ENCODE measurements at places on chromosomes 2 and 18.

DNA sequence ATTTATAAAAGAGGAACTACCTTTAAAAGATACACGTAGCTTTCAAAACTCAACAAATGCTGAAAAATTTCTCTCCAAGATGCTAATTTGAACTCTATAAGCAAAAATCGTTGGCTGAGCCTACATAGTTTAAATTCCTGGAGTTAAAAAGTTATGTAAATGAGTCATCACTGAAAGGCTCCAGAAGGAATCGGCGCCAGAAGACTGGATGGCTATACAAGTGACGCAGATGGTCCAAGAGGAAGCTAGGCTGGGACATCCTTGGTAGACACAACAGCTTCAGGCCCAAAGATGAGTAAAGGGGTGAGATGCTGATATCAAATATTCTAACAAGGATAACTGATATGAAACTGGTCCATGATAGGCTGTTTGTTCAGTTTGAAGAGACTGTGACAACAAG lies 22.8 kb upstream of the DNAH6 start:
- DNase-seq, result no peak

DNA sequence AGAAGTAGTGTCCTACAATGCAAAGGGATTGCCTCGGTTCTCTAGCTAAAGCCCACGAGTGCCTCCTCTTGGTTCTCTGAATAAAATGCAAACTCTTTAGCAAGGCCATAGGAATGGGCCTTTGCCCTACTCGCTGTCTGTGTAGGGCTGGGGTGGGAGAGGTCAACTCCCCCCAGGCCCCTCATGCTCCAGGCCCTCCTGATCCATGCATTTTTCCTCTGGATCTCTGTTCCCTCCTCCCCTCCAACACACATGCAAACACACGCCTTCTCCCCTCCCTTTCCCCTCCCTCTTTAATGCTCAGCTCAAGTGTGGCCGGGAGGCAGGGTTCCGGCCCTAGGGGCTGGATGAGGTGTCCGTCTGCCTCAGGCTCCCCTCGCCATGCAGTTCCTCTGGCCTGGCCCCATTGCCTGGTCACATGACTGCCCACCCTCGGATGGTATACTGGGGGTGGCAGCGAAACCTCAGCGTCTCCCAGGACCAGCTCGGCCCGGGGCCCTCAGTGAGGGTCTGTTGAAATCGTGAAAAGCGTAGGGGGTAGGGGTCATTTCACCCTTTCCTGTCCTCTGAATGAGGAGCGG lies 14.9 kb upstream of the KLF11 start:
- DNase-seq, result no peak

DNA sequence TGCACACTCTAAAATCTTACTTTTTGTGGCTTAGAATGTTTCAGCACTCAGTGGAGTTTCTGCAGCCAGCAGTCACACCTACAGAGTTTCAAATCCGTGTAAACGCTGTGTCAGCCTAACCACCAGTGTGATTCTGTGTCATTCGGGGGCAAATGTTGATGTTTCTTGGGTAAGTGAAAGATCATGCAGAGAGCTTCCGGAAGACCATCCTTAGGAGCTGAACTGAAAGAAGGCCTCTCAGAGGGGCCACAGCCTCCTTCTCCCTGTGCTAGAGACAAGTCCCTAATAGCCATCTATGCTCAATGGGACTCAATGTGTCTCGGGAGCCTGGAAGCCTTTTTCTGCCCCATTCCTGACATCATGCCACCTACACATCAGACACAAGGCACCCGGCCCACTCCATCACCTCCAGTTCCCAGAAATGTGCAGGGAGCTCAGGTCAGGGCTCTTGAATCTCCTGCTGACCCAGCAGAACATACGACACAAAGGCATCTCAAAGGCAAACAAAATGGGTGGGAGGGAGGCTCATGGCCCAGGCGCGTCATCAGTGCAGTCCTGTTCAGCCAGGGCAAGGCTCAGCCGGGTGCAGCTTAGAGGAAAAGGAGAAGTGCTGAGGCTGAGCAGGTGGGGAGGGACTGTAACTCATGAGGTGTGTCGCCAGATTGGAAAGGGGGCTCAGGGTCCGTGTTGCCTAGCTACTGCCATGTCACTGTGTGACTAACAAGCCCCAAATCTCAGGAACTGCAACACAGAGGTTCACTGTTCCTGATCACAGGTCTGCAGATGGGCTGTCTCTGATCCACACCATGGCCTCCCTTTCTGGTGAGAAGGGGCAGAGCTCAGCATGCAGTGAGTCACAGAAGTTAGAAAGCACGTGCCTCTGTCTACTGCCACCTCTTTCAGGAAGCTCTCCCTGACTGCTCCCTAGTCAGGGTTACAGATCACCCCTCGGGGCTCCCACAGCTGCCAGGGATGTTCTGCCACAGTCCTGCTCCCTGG lies 82.0 kb downstream of the SMAD7 start:
- DNase-seq, result peak; percentile 71

GRCh38 chr2:204585930-204586329 lies 40.7 kb downstream of the PARD3B start:
- DNase-seq, result no peak

- no peak for DNase-seq
Measured at GRCh38 chr18:64258111-64258650, 109.3 kb upstream of the LINC00305 start.

DNA sequence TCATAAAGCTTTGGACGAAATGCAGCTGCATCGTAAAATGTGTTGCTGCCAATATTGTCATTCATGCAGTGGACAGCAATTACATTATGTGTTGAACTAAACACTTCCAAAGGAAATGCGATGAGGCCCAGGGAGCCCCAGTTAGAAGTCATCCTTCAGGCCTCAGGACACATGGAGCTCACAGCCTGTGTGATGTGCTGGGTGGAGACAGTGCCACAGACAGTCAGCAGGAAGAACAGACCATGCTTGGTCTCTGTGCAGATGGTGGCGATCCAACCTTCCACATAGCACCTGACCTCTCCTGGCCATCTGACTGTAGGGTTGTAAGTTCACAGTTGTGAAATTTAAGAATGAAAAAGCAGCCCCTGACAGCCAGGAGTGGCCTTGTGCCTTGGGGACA lies 118.3 kb upstream of the ALKAL2 start:
- DNase-seq, result no peak

- DNase-seq, result no peak
Measured at GRCh38 chr2:113698892-113699447, 57.5 kb downstream of the SLC35F5 start.

GRCh38 chr18:56391931-56392590 lies 246.3 kb downstream of the TXNL1 start:
- DNase-seq, result no peak

- no peak for DNase-seq
Measured at GRCh38 chr2:239246723-239247122, 154.1 kb downstream of the HDAC4 start.

DNA sequence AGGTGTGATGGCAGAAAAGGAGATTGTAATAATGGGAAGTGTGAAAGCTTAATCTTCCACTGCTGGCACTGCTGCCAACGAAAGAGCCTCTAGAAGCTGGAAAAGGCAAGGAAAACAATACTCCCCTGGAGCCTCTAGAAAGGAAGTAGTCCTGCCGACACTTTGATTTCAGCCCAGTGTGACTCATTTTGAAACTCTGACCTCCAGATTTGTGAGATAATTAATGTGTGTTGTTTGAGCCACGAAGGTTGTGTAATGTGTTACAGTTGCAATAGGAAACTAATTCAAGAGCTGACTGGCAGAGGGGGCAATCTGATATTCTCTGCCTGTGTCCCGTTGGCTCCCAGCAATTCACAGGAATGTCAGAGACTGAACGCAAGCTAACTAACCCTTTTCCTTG lies 219.2 kb upstream of the UBE2E3 start:
- no peak for DNase-seq

DNA sequence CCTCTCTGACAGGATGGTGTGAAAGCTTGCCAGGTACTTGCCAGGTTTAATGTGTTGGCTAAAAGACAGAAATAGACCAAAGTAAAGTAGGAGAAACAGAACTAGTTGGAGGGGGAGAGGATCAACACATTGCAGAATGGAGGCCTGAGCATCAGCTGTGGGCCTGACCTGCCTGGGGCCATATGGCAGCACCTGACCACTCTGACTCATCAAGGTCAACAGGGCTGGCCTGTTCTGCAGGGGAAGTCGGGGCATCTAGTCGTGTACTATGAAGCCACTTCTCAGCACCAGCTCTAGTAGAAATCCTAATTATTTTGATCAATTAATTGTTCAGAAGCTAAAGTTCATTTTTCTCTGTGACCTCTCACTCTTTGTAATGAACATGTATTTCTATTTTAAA lies 35.8 kb upstream of the NOSTRIN start:
- DNase-seq, result no peak

- DNase-seq, result no peak
Measured at GRCh38 chr18:76252139-76252538, 242.9 kb downstream of the ZNF516 start.

DNA sequence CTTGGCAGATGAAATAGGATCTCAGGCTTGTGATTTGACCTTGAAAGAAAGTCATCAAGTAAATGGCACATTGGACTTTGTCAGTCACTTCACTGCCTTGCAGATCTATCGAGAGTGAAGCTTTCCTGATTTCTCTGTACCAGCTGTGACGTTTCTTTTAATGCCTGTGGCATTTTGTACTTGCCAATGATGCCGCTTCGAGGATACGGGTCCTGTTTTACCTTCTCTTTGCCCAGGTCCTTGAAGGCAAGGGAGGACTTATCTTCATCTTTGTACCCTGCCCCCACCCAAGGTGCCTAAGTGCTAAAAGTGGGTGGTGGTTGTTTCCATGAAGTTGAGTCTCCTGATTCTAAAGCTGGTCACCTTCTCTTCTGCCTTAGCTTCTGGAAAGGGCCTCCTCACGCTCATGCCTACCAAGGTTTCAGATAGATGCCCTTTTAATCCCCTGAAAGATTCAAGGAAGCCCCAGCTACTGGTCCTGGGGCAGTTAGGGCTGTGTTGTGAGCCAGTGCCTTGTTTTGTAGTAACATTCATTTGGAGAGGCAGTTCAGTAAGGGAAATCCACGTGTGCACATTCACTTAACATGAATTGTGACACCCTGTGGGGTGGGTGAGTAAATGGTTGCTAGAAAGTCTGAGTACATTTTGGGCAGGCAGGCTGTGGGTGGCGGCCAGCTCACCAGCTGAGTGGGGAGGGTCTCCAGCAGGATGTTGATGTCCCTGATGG lies 6.1 kb downstream of the LBH start:
- peak; percentile 67 for DNase-seq

DNA sequence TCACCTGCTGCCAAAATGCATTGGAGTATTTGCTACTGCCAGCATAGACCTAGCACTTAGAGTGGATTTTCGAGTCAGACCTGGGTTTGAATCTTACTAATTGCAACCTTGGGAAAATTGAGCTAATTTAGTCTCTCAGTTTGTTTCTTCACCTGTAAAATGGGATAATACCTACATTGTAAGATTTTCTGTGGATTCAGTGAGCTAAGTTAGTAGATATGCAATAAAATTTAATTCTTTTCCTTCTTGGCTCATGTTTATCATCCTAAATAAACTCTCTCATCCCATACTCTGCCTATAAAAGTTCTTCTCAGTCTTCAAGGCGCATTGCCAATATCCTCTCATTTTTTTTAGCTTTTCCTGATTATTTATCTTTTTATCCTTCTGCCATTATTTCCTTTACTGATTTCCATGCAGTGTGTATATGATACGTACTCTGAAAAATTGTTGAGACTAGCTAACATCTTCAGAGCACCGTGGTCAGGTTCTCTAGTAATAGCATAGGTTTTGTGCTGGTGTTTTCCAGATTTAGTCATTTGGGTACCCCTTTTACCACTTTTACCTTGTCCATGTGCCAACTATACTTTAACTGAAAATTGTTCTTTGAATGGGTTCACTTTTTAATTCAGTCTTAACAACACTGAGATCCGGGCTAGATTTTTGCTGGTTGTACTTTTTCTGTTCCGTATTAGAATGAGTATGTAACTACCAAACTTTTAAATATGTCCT lies 7.3 kb downstream of the CEP192 start:
- DNase-seq, result no peak

DNA sequence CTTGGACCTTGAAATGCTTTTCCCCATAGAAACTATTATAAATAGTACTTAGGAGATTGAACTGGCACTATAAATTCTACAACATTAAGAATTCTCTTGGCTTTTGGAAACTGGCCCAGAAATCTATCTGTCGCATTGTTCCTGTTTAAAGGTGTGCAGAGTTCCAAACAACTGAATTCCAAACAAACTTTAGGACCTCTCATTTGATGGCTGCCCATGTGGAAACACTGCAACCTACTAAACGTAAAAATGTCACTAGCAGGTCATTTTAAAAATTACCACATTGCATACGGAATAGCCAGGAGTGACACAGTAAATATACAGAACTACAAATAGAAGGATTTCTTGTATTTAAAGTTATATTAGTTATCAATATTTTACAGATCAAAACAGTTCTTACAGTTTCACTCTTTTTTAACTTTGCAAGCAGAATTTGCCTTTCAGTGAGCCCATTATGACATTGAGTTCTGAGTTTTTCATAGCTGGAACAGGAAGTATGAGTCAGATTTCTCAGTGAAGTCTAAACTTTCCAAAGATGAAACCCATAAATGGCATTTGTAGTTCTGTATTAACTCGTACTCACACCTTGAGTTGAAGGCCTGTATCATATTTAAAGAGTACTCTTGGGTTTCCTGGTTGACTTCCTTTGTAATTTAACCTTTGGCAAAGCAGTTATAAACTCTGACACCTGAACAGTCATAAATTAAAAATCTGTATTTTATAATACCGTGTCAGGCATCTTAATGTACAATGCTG lies 142.3 kb upstream of the BOD1L2 start:
- no peak for DNase-seq

DNA sequence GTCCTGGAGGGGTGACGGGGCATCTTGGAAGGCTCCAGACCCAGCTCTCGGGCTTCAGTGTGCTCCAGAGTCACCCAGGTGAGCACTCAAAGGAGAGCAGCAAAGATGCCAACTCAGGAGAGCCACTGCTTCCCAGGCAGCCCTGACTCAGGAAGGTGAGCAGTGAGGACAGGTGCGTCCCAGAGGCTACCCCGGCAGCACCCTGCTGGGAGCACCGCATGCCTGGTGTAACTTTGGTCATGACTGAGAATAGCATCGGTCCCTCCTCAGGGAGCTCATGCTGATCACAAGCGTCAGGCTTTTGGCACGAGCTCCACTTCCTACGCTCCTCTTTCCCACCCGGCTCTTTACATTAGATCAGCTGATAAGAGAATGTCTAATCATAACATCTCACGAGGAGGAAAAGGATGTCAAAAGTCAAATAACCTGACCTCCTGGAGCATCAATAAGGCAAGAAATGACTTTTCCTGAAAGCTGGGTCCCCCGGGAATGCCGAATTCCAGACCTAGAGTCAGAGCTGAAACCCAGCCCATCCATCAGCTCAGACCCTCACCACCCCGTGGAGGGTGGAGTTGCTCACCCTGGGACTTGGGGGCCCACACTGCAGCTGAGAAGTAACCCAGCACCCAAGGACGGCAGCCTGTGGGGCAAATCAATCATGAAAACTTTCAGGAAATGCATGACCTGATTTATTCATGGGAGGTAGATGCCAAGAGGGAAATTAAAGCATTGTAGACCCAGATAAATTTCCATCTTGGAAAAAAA lies 248.8 kb downstream of the ACKR3 start:
- no peak for DNase-seq

GRCh38 chr18:35618696-35619095 lies 37.2 kb downstream of the GALNT1 start:
- no peak for DNase-seq

All from activated CD4-positive, alpha-beta T cell treated with anti-CD3 and anti-CD28 coated beads for 48 hours (primary cell).